SK-N-SH treated with all-trans-retinoic acid at 6 μM for 48 hours (cell line): ENCODE measurements at places on chromosomes 3 and 15.

DNA sequence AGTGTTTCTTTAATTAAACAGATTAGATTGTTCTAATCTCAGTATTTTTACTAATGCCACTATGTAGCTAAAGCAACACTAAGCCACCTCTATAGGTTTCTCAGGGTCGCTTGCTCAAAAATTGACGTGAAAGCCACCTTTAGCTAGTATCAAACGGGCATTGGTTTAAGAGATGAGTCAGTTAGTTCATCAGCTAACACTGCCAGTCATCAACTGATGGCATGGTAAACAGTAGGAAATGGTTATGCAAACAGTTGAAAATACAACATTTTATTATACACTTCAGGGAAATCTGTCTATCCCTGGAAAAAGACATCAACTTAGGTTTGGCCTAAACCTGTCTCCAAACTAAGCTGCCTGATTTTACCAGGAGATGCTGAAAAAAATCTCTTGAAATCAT, 582.3 kb upstream of the NAALADL2 start:
- ATAC-seq: no peak

DNA sequence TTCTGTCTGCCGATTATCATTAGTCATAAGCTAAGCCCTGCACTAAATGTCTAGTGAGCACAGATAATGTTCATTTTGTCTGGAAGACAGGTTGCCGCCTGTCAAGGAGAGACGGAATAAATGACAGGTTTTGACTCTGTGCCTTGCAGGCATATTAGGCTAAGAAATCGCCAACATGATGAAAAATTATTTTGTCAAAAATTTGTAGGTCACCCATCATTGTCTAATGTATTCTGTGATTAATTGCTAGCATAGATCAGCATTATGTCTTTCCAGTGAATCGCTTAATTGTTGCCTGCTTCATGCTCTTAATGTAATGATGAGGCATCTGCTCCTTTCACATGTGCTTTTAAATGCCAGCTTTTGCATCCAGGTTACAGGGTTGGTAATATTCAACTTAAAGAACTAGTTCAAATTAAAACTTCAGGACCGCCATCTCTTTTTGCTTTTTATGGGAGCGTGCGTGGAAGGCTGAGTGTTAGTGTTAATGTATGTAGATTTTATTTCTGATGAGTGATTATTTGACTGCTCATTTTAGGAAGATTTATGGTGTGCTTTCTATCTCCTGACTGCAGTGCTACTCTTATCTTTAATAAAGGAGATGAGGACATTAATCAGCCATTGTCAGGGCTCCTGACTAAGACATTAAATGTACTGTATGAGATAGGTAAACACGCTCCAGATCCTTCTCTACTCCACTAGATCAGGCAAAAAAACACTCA, 120.8 kb upstream of the MEIS2 start:
- peak; percentile 81 for ATAC-seq

GRCh38 chr3:127735767-127736693, 63.3 kb downstream of the ABTB1 start:
- peak; percentile 41; the same call in 2 of the 3 replicates for ATAC-seq

DNA sequence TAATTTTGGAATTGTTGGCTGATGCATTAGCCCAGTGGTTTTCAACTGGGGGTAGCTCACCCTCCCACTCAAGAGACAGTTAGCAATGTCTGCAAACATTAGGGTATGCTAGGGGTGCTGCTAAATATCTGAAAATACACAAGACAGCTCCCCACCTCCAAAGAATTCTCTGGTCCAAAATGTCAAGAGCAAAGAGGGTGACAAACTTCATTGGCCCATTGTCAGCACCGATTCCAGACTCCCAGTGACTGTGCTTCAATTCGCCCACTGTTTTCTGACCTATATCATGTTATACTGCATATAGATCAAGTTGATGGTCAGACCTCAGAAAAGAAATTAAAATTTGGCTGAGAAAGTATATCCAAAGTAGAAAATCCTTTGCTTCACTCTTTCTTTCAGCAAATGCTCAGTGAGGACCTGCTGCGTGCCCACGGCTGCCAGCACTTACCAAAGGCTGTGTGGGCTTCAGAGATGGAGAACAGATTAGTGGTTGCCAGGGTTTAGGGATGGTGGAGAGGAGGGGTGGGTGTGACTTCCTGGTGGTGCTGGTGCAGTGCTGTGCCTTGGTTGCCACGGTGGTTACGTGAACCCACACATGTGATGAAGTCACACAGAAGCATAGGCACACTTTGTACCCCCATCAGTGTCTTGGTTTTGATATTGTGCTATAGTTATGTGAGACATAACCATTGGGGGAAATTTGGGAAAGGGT, 204.0 kb downstream of the PLCL2 start:
- no peak for ATAC-seq

- ATAC-seq: no peak
These were observed 460.6 kb upstream of the ALCAM start for GRCh38 chr3:104906001-104906639.

- no peak for ATAC-seq
These were observed 345.4 kb downstream of the ERC2 start for GRCh38 chr3:56122911-56123310.

DNA sequence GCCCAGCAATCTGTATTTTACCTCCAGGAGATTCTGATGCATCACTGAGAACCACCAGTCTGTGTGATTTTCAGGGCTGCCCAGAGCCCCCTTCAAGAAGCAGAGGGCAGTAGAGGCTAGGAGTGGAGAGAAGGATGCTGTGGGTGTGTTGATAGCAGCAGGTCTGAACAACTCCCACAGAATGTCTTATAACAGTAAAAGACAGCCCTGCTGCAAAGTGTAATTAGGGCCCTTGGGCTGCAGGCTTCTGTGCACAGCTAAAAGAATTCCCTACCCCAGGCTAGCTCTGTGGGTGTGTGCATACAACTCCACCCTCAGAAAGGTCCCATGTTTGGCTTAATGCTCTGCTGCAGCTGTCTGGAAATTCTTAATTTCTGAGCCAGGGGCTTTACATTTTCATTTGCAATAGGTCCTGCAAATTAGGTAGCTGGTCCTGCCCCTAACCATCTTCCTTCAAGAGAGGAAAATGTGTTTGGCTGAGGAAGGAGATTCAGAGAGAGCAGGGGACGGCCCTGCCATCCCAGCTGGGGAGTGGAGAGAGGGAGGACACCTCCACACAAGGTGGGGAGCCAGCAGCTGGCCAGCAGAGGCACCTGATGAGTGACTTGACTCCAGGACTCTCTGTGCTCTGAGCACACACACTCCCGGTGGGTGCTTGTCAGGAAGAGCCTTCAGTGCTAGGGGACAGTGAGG, 43.2 kb upstream of the RAB6B start:
- no peak for ATAC-seq

GRCh38 chr3:47225310-47225906, 57.2 kb downstream of the KIF9 start:
- no peak for ATAC-seq

- no peak for ATAC-seq
These were observed 113.9 kb downstream of the SEMA5B start for GRCh38 chr3:122913539-122914100.
